ENCODE measurements at places on chromosomes 6 and 20. TPM values are rescaled to one million over a fixed set of nuclear protein-coding genes. Genes with fewer than 3 reads are reported as not detected.

DNA sequence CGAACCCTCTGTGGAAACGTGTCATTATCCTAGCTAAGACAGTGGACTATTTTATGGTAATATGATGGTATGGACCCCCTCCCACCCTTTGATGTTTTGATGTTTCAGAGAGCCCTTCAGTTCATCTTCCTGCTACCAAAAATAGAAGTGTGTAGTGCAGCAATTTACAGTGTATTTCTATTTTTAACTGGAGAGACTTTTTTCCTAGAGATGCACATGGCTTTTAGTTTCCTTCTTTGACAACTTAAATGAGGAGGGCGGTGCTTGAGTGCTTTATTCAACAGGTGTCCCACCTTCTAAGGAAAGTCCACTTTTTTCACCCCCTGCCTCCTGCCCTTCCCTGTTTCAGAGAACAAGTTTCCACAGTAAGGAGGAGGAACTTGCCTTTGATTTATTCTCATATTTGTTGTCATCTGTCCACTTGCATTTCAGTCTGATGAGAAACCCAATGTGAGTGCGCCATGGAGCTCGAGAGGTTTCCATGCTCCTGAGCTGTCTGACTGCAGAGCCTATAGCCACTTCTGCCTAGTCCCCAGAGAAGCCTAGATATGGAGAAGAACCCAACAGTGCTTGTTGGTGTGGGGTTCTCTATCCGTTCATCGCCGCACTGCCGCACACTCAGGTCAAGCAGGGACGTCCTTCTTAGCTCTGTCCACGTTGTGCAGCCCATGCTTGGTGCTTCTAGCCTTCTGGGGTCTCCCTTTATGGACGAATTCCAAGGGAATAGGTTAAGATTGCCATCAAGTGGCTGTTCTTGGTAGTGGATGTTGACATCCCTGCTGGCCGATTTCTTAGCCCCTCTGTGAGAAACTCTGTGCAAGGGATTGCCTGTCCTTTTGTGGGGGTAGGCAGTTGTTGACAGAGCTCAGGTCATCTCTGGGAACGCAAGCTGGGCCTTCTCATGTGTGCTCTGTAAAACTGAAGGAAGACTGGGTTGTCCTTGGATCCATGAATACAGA, 144.2 kb downstream of the JARID2 start:
- no peak for DNase-seq
- peaks cover 24% of the 10 kb centered on the region for H3K4me1 ChIP-seq
- H3K27me3 ChIP-seq = no peaks in the 10 kb centered on the region
- no peaks in the 10 kb centered on the region for H3K36me3 ChIP-seq
- no peak overlapping the region for H3K4me3 ChIP-seq
- no peak overlapping the region for H3K27ac ChIP-seq

DNA sequence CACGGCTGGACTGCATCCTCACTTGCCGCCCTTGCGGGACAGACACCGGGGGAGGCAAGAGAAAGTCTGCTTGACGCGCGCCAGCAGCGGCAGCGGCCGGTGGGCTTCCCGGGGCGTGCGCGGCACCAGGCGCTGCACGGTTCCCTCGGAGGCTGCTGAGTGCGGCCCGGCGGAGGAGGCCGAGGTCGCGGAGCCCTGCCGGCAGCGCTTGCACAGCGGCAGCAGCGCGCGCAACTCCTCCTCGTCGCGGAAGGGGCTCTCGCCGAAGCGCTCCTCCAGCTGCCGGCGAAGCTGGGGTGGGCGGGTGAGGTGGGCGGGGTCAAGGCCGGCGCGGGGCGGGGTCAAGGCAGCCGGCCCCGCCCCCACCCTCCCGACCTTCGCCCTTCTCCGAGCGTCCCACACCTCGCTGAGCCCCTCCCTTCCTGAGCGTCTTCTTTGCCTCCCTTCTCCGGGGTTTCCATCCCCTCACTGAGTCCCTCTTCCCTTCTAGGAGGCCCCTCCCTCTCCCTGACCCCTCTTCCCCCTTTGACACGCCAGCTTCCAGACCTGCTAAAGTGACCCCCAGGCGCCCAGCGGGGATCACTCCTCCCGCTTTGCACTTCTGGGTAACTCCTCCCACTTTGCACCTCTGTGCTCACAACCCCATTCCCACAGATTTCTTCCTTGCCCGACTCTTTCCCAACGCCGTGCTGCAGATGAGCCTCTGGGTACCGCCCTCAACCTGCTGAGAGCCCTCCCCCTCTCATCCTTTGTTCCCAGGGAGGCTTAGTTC, 8.8 kb downstream of the DUSP15 start:
- H3K27ac ChIP-seq = no peak overlapping the region
- peaks cover 15% of the 10 kb centered on the region for H3K4me1 ChIP-seq
- peak overlapping the region; percentile 84 for H3K4me3 ChIP-seq

GRCh38 chr20:23519556-23519955, 28.6 kb downstream of the CST8 start:
- H3K4me1 ChIP-seq = no peaks in the 10 kb centered on the region
- H3K27ac ChIP-seq = no peak overlapping the region

The ADAT2 gene
- 5.9 TPM for total RNA-seq

DNA sequence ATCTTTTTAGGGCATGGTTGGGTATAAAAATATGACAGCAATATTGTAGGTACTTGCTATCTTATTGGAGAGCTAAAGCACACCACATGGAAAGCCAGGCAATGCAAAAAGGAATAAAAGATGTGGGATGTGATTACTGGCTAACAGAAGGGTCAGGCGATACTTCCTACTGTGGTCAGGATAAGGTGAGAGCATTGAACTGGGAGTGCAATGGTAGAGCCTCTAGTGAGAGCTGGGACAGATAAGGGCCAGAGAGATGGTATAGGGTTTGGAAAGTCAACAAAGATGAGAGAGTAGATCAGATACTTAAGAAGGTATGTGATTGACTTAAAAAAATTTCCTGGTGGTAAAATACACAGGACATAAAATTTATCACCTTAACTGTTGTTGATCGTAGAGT, 160.7 kb upstream of the MAN1A1 start:
- H3K27me3 ChIP-seq = no peaks in the 10 kb centered on the region
- no peaks in the 10 kb centered on the region for H3K36me3 ChIP-seq
- no peak overlapping the region for H3K27ac ChIP-seq
- DNase-seq = no peak
- no peak overlapping the region for H3K4me3 ChIP-seq
- H3K4me1 ChIP-seq = no peaks in the 10 kb centered on the region

GRCh38 chr6:158636778-158637177, 7.8 kb downstream of the DYNLT1 start:
- DNase-seq = peak; percentile 18
- H3K36me3 ChIP-seq = no peaks in the 10 kb centered on the region
- H3K4me1 ChIP-seq = peaks cover 35% of the 10 kb centered on the region
- H3K4me3 ChIP-seq = no peak overlapping the region
- no peak overlapping the region for H3K27ac ChIP-seq

All from vagina (tissue), 2 donors.